ENCODE measurements at places on chromosomes 6 and 20.

GRCh38 chr20:18615020-18615650 is 27.3 kb downstream of the DTD1 start:
- ATAC-seq: no peak

DNA sequence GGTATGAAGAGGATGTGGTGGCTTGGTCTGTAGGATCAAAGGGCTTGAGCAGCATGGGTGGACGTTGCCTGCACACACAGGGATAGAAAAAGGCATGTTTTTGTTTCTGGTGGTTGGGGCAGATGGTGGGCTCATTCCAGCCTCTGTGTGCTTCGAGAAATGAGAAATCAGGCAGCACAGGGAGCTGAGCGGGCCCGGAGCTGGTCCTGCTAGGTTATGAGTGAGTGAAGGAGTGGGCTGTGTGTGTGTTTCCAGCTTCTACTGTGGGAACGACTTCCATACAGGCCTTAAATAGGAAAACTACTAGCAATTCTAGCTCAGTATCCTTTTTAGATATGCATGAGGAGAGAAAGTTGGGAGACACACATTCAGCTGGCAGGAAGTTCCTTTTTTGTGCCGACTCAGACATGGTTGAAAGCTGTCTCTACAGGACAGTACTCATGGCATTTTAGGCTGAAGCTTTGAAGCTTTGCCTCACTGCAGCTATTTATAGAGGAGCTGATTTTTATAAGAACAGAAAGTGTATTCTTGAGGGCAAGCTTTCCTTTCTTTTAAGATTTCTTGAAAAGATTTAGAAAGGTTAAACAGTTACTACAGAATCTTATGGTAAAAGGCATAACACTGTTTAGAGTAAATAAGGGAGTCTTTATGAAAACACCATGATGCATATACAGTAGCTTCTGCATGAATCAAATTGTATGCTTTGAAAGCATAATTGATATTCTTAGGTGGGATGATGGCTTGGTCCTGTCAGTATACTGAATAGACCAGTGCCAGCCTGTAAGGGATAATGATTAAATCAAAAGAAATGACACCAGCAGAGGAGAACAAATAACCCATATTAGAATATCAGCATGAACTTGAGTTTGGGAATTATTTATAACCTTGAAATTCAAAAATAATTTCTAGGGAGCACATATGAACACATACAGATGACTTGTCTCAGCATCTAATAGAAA is 104.0 kb upstream of the MAN1A1 start:
- no peak for ATAC-seq

DNA sequence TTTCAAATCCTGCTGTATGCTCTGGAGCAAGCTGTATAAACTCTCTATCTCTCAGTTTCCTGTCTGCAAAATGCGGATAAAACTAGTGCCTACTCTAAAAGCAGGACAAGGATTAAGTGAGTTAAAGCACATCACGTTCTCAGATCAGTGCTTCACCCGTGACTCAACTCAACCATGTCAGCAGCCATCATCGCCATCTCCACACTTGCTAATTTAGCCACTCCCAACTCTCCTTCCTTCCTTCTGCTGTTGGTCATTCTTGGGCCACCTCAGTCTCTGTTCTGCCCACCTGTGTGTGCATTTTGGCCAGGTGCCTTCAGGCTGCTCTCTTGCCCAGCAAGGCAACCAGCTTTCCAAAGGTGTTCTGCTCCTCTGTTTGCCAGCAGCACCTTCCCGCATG is 260.0 kb upstream of the CDYL start:
- ATAC-seq: no peak

DNA sequence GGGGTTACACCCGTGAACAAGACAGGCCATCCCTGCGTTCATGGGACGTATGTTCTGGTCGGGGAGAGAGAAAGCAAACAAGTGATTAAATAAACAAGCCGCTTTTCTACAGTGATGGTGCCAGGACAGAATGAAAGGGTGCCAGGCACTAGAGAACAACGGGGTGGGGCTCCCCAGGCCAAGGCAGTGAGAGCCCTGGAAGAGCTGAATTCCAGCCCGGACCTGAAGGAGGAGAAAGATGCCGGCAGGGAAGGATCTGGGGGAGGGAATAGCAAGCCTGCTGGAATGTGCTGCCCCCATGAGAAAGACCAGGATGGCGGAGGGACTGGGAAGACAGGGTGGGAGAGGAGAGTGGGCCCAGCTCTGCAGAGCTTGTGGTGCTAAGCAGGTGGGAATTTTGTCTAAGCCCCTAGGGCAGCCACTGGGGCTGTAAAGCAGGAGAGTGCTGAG is 7.5 kb downstream of the SNAI1 start:
- ATAC-seq: no peak

- no peak for ATAC-seq
Measured at GRCh38 chr6:37088897-37089296, 81.1 kb upstream of the PIM1 start.

GRCh38 chr6:50845499-50846143 is 26.9 kb downstream of the TFAP2B start:
- no peak for ATAC-seq

Measured in activated CD4-positive, CD25-positive, alpha-beta regulatory T cell treated with anti-CD3 and anti-CD28 coated beads, Interleukin-2, amount 50 U/mL, for 24 hours (primary cell).